Sigmoid colon (tissue), 7 donors: ENCODE measurements at places on chromosomes 5 and 9. TPM values are rescaled to one million over a fixed set of nuclear protein-coding genes. Genes with fewer than 3 reads are reported as not detected.

DNA sequence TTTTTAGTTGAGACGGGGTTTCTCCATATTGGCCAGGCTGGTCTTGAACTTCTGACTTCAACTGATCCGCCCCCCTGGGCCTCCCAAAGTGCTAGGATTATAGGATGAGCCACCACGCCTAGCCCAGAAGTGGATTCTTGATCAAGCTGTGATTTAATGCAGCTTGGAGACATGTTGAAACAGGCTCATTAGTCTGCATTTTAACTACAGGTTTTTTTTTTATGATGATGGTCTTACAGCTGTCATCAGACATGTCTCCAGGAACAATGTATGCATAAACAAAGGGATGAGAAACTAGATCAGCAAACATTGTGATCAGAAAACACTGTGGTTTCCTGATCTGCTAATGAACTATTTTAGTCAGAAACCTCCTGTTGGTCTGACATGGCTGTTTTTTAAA, 30.0 kb upstream of the PLPP1 start:
- no peak overlapping the region for H3K27ac ChIP-seq
- no peak overlapping the region for H3K4me3 ChIP-seq
- no peaks in the 10 kb centered on the region for H3K27me3 ChIP-seq
- no peak for DNase-seq
- peaks cover 10% of the 10 kb centered on the region for H3K4me1 ChIP-seq

DNA sequence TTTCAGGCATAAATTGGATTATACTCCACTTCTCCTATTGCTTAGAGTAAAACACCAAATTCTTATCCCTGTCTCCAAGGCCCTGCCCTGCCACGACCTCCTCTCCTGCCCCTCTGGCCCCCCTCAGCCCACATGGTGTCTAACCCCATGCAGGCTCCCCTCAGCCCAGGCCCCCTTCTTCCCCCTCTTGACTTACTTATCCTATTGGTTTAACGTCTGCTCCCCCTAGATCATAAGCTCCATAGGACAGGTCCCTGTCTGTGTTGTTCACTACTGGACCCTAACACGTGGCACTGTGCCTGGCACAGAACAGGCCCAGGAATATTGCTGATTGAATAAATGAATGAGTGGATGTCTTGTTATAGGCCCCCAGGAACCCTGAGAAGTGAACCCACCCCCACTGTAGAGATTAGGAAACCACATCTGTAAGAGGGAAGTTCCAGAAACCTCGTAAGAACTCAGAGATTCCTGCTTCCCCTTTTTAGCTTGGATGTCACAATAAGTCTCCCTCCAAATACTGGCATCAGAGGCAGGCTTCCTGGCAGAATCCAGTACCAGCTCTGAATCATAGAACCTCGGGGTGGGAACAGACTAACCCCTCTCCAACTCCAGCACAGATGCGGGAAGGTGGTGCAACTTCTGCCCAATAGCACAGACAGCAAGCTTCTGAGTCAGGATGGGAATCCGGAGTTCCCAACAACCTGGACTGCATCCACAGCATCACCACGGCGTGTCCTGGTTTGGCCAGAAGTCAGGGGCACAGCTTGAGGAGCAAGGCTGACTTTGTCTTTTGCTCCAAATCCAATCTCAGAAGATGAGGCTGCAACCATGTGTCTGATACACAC, 31.5 kb downstream of the HRH2 start:
- H3K4me3 ChIP-seq = no peak overlapping the region
- no peaks in the 10 kb centered on the region for H3K4me1 ChIP-seq
- peak overlapping the region; percentile 42 for H3K27ac ChIP-seq
- H3K27me3 ChIP-seq = no peaks in the 10 kb centered on the region
- no peaks in the 10 kb centered on the region for H3K36me3 ChIP-seq

TLX3 gene
- not detected for total RNA-seq

FAM221B gene
- not detected for total RNA-seq

DNA sequence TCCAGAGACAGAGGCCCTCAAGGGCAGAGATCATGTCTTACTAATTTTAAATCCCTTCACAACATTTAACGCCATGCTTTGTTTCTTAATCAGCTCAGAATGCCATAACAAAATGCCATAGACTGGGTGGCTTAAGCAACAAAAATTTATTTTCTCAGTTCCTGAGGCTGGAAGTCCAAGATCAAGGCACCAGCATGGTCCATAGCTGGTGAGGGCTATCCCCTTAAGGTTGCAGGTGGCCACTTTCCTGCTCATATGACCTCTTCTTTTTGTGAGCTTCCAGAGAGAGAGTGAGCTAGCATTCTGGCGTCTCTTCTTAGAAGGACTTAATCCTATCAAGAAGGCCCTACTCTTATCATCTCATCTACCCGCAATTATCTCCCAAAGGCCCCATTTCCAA, 470.3 kb downstream of the ZNF608 start:
- no peaks in the 10 kb centered on the region for H3K36me3 ChIP-seq
- H3K27ac ChIP-seq = no peak overlapping the region
- H3K4me3 ChIP-seq = no peak overlapping the region
- no peak for DNase-seq
- no peaks in the 10 kb centered on the region for H3K27me3 ChIP-seq
